ENCODE measurements at places on chromosomes 12 and 14.

GRCh38 chr12:120951-121350, 54.4 kb downstream of the IQSEC3 start:
- DNase-seq, result no peak

GRCh38 chr12:18882690-18883089, 144.8 kb downstream of the CAPZA3 start:
- DNase-seq, result no peak

DNA sequence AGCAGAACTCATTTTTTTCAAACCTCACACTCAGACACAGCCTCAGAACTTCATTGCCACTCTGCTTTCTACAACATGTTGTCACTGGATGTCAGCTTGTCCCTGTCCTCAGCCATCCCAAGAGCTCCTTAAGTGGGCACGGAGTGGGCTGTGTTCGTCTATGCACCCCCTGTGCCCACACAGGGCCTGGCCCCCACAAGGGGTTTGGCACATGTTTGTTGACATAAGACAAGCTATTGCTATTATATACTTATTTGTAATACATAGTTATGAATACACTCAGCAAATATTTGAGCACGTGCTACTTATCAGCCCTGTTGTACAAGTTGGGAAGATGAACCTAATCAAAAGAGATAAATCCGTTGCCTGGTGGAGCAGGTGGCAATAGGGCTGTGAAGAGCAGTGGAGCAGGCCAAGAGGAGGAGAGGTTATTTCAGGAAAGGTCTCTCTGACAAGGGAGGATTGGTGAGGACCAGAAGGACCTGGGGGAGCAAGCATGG, 4.3 kb upstream of the BDKRB1 start:
- no peak for DNase-seq

- DNase-seq, result peak; percentile 53
Observed at GRCh38 chr12:116150452-116150851, 127.0 kb downstream of the MED13L start.

- DNase-seq, result no peak
Observed at GRCh38 chr14:81187832-81188522, 32.8 kb downstream of the GTF2A1 start.

- no peak for DNase-seq
Observed at GRCh38 chr12:123167329-123167728, 16.4 kb upstream of the PITPNM2 start.

GRCh38 chr14:49951691-49952345, 58.9 kb downstream of the ARF6 start:
- no peak for DNase-seq

GRCh38 chr12:57397441-57397840, 33.4 kb downstream of the R3HDM2 start:
- DNase-seq, result no peak

DNA sequence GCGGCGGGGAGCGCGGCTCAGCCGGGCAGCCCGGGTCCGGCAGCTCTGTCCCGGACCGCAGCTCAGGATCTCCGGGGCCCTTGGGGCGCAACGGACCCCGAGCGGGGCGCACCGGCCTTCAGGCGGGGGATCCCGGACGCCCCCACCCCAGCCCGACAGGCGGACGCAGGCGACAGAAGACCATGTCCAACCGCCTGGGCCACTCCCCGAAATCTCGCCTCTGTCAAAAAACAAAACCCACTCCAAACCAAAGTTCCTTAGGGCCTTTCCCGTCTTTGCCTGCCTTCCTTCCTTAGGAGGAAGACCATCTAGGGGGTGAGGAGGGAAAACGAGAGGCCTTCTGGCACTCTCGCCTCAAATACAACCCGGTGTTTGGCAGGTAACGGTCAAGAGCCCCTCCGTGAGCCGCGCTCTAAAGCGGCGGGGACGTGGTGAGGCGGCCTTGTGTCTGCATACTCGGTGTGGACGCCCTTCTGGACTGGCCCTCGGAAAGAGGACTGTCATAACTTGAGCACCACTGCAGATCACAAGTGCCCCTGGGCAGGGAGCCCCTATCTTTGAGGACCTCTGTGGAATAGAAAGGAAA, 604 bp downstream of the HCFC2 start:
- peak; percentile 15 for DNase-seq

DNA sequence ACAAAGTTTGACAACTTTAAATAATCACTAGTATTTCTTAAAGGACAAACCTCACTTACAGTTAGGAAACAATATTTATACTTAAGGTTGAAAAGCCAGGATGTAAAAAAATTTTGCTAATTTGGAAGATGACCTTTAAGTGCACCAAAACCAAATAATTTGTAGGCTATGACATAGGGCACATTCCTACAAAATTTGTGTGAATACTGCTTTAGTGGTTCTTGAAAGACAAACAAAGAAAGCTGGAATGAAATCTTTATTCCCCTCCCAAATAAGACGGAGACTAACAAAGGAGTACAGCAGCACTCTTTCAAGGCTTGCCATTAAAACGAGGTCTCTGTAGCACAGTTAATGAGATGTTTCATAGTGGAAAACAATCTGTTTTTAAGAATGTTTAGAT, 45.6 kb downstream of the MSRB3 start:
- DNase-seq, result peak; percentile 55

- no peak for DNase-seq
Observed at GRCh38 chr12:115185506-115185905, 501.5 kb upstream of the TBX3 start.

DNA sequence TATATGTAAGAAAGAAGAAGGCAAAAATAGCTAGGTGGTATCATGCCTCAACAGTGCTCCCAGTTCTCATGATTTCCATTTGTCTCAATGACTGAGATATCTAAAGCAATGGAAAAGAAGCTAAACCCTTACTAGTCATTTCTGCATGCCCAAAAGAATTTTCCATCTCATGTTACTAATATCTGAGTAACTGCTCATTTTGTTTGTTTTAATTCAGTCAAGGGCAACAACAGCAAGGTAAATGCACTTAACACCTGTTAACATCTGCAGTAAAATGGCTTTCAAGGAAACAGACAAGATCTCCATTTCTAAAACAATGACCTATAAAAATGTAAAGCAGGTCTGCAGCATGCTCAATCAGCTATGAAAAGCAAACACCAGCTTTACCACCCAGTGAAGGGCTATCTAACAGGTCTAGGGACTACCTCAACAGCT, 19.4 kb upstream of the SELPLG start:
- DNase-seq, result no peak

- no peak for DNase-seq
Observed at GRCh38 chr14:38994731-38995130, 108.3 kb downstream of the SEC23A start.

DNA sequence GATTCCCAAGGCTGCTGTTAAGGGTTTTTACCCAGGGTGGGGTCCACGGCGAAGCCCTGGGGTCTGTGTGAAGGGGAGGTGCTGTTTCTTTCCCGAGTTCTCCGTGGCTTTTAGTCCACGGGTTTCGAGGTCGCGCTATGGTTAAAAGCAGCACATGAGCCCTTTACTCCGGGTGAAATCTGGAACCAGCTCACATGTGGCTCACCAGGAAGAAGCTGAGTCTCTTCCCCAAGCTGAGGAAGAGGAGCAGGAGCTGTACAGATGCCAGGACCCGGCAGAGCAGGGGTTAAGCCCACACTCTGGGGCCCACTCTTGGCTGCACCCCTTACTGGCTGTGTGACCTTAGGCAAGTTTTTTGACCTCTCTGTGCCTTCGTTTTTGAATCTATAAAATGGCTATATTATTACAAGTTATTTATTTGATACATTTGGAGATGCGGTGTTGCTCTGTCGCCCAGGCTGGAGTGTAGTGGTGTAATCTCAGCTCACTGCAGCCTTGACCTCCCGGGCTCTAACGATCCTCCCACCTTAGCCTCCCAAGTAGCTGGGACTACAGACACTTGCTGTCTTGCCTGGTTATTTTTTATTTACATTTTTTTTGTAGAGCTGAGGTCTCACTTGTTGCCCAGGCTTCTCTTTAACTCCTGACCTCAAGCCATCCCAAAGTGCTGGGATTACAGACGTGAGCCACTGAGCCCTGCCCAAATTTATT, 266.3 kb downstream of the AACS start:
- peak; percentile 1 for DNase-seq

DNA sequence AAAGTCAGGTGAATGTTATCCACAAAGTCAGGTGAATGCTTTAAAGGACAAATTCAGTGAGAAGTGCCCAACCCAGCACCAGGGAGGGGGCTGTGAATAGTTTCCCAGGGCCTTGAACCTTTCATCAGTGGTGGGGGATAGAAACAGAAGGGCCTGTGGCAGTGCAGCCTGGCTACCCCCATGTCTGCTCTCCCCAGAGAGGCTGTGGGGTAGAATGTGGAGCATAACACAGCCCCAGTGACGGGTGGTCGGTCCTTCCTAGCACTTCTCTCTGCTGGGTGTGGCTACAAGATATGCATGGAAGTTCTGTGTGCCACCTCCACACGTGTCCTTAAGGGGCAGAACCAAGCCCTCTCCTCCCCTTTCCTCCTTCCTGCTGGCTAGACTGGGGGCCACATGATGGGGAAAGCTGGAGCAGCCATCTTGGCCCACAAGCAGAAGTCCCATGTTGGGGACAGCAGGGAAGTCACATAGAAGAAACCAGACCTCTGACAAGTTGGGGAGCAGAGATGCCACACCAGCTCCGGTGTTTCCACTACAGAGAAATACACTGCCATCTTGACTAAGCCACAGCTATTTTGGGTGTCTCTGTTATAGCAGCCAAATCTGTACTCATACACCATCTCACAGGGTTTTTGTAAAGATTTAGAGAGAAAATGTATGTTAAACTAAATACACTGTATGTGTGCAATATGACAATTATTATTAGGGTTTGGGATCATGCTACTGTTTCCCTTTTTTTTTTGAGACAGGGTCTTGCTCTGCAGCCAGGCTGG, 17.0 kb downstream of the RITA1 start:
- DNase-seq, result no peak

DNA sequence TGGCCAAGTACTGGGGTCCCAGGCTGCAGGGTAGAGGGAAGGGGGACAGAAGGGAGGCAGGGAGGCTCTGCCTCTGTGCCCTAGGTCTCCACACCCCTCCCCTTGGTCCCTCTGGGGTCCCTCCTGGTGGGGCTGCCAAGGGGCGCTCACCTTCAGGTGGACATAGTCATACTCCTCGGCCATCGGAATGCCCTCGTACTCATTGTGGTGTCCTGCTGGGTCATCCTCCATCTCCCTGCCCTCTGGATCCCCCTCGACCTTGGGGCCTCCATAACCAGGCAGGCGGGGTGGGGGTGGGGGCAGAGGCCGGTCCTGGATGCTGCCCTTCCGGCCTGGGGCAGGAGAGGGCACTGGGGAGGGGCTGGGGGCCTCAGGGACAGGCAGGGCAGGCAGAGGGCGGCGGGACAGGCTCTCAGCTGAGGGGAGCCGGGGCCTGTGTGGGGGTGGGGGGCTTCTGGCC, 5.8 kb downstream of the EFS start:
- DNase-seq, result no peak

DNA sequence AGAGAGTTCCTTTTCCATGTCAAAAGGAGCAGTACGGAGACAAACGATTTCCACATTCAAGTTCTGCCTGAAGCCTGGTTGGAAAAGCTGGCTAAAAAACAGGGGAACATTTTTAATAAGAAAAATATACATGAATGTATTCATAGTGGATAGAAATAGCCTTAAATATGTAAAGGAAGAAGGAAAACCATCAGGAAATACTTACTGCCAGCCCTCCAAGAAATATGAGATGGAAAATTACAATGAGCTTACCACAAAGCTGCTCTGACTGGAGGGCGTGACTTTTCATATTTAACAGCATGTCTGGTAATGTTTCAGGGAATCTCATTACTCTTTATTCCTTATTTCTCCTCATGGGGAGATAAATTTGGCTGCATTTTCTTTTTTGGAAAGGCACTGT, 75.9 kb upstream of the ZDHHC17 start:
- DNase-seq, result peak; percentile 72

- DNase-seq, result no peak
Observed at GRCh38 chr14:75566321-75566720, 12.1 kb upstream of the FLVCR2 start.

- DNase-seq, result no peak
Observed at GRCh38 chr14:36317650-36318049, 2.8 kb downstream of the MBIP start.

DNA sequence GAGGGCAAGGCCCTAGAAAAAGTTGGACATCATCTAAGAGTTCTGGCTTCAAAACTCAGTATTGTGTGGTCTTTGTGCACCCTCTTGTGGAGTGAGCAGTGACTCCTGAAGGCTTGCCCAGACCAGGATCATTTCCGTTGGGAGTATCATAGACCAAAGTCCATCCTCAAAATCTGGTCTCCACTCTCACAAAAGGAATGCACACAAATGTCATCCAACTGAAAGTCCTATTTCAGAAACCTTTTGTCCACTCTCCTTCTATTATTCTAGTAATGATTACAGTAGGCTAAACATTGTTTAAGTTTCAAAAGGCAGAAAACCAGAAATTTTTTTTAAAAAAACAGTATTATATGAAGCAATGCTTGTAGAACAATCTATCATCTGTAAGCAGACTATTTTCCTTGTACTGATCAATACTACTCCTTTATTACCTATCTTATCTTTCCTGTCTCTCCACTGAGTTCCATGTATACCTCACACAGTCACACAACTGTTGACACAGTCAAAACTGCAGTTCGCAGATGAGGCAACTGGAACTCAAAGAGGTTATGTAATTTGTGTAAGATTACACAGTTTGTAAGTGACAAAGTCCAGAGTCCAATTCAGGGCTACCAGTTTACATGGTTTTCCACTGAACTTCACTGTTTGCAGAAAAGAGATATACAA, 41.4 kb downstream of the COX16 start:
- DNase-seq, result peak; percentile 88

DNA sequence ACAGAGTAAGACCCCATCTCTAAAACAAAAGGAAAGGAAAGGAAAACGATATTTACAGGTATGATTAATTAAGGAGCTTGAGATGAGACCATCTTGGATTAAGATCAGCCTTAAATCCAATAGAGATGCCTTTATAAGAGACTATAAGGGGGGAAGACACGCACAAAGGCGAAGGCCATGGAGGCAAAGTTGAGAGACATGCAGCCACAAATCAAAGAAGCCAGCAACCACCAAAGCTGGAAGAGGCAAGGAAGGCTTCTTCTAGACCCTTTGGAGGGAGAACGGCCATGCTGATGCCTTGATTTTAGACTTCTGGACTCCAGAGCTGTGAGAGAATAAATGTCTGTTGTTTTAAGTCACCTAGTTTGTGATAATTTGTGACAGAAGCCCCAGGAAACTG, 39.6 kb upstream of the MED13L start:
- no peak for DNase-seq

DNA sequence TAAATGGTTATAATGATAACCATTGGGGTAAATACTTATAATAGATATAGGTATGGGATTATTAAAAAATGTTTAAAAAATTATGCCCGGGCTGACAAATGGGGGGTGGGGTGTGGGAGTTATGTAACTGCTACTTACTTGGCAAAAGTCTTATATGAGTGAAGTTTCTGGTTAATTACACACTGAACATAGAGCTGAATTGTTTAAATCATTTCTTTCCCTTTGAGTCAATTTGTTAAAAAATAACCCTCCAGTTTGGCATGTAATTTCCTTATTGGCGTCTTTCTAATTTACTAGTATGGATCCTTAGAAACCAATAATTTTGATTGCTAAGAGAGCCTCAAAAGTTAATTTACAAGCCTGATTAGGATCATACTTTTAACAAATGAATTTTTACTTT, 16.7 kb downstream of the PAH start:
- no peak for DNase-seq

Data from choroid plexus epithelial cell (primary cell).